Activated naive CD8-positive, alpha-beta T cell treated with anti-CD3 and anti-CD28 coated beads for 36 hours (primary cell): ENCODE measurements at places on chromosomes 3 and 15.

GRCh38 chr3:144282313-144282712 is 310.7 kb downstream of the DIPK2A start:
- DNase-seq, result no peak

DNA sequence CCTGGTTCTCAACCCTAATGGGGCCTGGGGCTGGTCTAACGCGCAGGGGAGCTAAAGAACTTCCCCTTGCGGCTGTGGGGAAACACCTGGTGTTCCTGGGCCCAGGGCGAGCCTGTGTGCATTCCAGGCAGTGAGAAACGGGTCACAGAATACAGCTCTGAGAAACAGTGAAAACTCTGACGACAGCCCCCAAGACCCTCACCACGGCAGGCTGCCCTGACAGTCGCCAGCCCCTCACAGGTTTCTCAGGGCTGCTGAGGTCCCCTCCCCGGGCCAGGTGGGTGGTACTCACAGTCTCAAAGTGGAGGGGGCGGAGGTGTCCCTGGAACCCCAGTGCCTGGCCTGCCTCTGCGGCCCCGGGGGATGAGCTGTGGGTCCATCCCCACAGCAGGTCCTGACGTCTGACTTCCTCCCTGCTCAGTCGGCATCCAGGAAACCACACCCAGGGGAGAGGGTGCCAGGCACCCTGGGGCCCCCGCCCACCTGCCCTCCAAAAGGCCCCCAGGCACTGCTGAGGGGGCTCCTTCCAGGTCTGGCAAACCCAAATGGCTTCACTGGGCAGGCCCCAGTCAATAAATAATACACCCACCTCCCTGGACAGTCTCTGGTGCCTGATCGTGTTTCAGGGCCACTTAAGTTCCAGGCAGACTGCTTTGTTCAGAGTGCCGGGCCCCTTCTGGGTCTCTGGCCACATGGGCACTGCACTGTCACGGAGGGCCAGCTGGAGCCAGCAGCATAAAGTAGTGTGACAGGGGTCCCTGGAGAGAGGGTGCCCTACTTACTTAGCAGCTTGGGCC is 57.7 kb downstream of the IQSEC1 start:
- peak; percentile 64 for DNase-seq

DNA sequence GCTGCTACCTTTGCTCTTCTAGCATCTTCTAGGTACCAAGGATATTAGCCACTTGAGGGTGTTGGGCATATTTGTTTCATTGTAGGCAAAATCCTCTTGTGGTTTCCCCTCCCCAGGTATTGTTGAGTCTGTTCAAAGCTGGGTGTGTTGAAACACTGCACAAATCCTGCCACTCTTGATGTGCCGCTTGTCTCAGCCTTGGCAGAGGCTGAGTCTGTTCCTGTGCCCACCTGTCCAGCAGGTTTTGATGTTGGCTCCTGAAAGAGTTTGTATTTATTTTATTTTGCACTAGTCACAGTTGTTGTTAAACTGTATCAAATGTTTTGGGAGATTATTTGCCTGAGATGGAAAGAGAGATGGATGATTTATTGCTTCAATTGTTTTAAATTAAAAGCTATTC is 136.2 kb downstream of the USP13 start:
- DNase-seq, result no peak

DNA sequence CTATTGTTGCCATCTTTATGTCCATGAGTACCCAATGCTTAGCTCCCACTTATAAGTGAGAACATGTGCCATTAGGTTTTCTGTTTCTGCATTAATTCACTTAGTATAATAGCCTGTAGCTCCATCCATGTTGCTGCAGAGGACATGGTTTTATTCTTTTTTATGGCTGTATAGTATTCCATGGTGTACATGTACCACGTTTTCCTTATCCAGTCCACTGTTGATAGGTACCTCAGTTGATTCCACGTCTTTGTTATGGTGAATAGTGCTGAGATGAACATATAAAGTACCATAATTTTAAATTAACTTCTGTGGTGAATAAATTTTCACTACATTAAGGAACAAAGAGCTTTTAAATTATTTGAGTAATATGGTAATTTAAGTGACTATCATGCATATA is 150.4 kb upstream of the BFSP2 start:
- DNase-seq, result no peak

DNA sequence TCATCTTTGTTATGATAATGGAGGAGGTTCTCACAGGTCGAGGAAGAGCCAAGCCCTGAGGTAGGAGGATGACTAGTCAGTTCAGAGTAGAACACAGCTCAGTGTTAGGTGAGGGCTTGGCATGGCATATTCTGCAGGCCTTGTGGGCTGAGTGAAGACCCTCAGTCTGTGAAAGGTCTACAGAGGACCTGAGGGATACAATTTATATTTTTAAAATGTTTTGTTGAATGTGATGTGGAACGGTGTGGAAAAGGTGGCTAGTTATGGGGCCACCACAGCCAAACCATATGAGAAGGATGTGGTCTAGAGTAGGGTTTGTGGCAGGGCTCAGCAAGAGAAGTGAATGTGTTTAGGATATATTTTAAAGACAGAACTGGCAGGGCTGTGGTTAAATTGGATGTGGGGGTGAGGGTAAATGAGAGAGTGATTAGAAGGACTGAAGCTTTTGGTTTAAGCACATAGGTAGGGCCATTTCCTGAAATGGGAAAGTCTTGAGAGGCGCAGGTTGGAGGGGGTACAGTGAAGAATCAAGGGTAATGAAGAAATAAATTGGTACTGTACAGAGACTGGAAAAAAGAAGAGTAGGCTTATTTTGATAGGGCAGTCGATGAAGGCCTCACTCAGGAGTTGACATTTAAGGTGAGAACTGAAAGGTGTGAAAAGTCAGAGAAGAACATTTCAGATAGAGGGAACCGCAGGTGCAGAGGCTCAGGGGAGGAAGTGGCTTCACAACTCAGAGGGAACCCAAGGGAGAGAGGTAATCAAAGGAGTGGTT is 60.5 kb downstream of the SPTSSB start:
- DNase-seq, result peak; percentile 74

DNA sequence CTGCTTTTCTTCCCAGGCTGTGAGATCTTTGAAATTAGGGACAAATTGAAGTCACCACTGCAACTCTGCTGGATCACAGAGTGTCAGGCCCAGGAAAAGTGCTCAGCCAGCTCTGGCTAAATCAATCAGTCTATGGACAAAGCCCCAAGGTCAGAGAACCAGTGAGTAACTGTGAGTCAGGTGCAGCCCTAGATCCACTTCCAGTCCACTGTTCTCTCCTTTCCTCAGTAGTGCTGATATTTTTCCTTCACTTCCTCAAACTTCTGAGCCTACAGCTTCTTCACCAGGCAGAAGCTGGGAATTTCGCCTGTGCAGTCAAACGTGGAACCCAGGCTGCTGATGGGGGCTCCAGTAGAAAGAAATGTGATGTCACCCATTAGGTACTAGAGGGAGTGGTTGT is 75.1 kb upstream of the TRIM42 start:
- no peak for DNase-seq

DNA sequence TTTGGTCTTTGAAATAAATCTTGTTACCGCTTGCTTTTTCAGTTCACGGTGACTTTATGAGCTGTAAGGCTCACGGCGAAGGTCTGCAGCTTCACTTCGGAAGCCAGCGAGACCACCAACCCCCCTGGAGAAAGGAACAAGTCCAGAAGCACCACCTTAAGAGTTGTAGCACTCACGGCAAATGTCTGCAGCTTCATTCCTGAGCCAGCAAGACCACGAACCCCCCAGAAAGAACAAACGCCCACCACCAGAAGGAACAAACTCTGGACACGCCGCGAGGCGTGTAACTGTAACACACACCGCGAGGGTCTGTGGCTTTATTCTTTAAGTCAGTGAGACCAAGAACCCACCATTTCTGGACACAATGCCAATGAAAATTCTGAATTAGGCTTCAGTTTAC is 28.8 kb downstream of the GOLGA6A start:
- DNase-seq, result no peak

GRCh38 chr3:49867871-49868321 is 1.8 kb downstream of the CAMKV start:
- peak; percentile 30 for DNase-seq

- no peak for DNase-seq
Observed at GRCh38 chr3:154285221-154285620, 39.1 kb downstream of the DHX36 start.

- DNase-seq, result no peak
Observed at GRCh38 chr3:9161298-9161697, 88.1 kb downstream of the SRGAP3 start.

GRCh38 chr15:90326441-90326840 is 25.6 kb upstream of the ZNF774 start:
- DNase-seq, result no peak

- no peak for DNase-seq
Observed at GRCh38 chr3:182921665-182922355, 58.5 kb downstream of the DCUN1D1 start.

DNA sequence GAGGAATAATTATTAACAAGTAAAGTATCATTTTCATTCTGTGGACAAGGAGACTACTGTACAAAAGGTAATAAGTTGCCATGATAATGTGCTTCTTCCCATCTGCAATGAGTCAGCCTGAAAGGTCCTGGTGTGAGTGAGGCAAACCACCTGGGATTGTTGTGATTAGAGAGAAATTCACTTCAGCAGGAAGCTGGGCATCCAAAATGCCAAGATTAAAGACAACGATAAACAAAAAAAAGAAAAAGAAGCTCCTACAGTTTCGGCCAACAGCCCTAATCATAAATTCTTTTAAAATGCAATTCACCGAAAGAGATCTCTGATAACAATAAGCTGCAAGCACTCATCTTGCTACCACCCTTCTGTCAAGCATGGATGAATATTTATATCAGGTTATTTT is 507.8 kb downstream of the TUSC7 start:
- DNase-seq, result no peak

GRCh38 chr3:184884359-184885017 is 72.5 kb downstream of the VPS8 start:
- no peak for DNase-seq

GRCh38 chr3:192914848-192915247 is 2.8 kb downstream of the MB21D2 start:
- no peak for DNase-seq

- no peak for DNase-seq
Observed at GRCh38 chr3:113179235-113179824, 32.0 kb upstream of the BOC start.
